ENCODE measurements at places on chromosomes 16 and 17.

DNA sequence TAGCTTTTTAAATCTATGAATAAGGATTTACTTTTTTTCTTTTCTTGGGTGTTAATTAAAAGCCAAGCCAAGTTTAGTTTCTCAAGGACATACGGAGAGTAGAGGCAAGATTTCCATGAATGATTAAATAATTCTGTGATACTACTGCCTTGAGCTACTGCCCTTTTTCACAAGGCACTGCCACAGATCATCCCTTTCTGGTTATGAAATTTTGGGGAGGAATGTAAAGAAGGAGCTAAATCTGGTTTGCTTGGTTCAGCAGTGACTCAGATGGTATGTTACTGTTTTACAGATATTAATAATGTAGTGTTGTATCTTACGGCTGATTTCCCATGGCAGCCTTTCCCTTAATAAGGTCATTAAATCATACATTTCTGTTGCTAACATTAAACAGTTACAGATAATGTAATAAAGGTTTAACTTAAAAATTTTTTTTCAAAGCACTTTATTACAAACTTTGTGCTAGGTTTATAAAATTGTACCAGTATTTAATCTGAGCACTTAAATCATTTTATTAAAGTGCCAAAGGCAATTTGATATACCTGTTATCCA lies 2.6 kb downstream of the WSB1 start:
- no peak for DNase-seq

- DNase-seq = no peak
Measured at GRCh38 chr17:35073991-35074627, 10.6 kb upstream of the RFFL start.

- peak; percentile 77 for DNase-seq
Measured at GRCh38 chr16:55944377-55944802, 69.2 kb upstream of the CES5A start.

DNA sequence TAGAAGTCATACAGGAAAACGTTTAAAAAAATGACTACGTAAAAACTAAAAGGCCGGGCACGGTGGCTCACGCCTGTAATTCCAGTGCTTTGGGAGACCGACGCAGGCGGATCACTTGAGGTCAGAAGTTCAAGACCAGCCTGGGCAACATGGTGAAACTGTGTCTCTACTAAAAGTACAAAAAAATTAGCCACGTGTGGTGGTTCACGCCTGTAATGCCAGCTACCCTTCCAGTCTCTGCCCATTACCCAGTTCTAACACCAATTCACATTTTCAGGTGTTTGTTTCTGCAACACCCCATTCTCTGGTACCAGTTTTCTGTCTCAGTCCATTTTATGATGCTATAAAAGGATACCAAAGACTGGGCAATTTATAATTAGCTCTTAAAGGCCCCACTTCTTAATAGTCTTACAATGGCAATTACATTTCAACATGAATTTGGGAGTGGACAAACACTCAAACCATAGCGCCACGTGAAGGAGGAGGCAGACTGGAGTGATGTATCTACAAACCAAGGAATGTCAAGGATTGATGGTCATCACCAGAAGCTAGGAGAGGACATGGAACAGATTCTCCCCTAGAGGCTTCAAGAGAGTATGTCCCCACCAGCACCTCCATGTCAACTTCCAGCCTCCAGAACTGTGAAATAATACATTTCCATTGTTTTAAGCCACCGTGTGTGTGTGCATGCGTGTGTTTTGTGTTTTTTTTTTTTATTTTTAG lies 791 bp upstream of the C17orf75 start:
- no peak for DNase-seq

All from type B pancreatic cell (in vitro differentiated cells).